ENCODE measurements at places on chromosomes 3 and 15.

GRCh38 chr15:40680151-40680550 is 14.8 kb upstream of the RAD51 start:
- DNase-seq = no peak

DNA sequence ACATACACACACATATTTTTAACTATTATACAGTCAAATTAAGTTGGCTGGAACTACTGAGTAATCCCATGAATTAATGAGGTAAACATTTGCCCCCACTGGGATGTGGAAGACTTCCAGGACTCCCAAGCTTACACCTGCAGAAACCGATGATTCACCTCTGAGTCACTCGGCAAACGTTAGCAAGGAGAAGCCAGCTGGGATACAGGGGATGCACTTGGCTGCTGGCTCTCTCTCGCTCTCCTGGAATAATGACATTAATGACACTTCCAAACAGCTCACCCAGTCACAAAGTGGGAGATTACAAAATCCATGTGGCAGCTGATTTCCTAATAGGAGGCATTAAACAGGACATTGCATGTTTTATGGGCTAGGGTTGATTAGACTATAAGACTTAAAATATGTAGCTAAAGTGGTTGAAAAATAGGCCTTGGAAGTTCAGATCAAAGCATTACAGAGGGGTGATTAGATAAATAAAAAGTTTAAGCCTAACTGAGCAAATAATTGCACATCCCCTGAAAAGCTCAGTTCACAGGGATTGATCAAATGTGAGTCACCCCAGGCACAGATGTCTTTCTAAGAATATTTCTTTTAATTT is 500.9 kb downstream of the SOX2 start:
- DNase-seq = no peak

GRCh38 chr3:105490045-105490444 is 123.3 kb downstream of the ALCAM start:
- no peak for DNase-seq

GRCh38 chr3:29440413-29441305 is 159.8 kb downstream of the RBMS3 start:
- no peak for DNase-seq

DNA sequence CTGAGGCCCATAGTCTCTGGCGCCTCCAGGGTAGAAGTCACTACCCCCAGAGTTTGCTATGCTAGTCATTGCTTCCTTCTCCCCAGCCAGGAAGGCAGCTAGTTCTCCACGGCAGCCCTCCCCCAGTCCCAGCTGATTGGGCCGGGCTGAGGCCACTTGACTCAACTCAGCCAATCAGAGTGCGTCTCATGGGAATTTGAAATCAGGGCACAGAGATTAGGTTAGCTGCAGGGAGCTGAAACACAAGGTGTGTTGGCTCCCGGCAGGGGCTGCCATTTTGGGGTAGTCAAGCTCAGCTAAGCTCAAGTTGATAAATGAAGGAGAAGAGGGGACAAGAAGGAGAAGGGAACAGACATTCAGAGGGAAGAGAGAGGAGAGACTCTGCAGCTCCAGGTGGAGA is 32.8 kb downstream of the LINGO1 start:
- no peak for DNase-seq

DNA sequence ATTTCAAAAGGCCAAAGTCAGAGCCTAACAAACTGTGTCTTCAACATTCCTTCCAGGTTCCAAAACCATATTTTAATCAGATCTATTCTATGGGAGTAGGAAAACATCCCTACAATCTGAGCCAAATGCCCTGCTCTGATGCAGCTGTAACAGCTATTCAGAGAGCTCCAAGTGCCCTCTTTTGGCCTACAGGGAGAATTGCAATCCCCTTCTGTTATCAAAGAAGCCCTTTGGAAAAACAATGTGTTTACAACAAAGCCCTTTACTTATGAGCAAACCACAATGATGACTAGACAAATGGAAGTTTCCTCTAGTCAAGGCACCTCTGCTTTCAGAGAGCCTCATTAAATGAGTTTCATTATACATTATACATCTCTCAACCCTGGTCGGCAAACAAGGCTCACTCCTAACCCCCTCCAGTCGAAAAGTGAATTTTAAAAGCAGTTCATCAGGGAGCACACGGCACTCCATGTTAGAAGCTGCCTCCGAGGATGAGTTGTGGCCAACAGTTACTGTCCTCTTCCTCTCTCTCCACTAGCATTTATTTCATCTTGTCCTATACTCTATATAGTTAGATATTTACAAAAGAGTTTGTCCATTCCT is 42.6 kb upstream of the TMCO5A start:
- no peak for DNase-seq

- no peak for DNase-seq
Observed at GRCh38 chr15:101394654-101395053, 94.9 kb downstream of the PCSK6 start.

DNA sequence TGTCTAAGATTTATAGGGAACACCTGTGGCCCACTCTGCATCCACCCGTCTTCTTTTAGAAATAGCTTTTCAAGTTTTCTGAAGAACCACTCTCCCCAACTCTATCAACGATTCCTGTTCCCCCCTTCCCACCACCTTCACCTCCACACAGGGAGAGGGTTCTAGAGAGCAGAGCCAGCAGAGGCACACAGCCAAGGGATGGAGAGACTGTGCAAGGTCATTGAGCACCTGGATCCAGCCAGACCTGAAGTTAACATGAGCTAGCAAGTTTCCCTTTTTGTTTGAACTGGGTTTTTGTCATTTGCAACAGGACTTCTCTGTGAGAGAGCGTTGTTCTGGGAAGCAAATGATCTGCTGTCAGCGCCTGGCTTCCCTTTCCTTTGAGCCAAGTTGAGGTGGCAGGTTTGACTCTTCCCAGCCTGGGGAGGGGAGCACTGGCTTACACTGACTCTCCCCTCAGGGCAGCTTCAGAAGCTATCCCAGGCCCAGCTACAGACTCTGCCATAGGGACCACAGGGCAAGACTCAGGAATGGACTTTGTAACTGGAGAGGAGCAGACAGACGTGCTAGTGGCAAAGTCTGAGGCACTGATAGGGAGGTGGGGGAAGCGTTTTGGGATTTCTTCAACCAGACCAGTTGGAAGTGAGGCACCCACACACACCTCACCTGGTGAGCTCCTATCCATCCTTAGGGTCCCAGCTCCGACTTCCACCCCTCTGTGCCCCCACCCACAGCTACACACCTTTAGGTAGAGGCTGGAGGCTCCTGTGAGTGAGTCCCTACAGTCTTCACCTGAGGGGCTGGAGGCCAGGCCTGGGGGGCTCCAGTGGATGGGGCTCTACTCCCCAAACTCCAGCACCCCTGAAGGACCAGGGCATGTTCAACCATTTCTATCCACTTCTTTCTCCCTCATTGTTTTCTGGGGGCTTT is 19.4 kb upstream of the PLXNA1 start:
- DNase-seq = no peak
